Thymus (tissue), 14 donors: ENCODE measurements at places on chromosomes 5 and 9. TPM values are rescaled to one million over a fixed set of nuclear protein-coding genes. Genes with fewer than 3 reads are reported as not detected.
A peak's percentile ranks its signal among the peaks of the same experiment; 100 is the strongest.

- peak; percentile 2 for DNase-seq
These were observed 53.3 kb upstream of the SMC5 start for GRCh38 chr9:70205366-70206020.

DNA sequence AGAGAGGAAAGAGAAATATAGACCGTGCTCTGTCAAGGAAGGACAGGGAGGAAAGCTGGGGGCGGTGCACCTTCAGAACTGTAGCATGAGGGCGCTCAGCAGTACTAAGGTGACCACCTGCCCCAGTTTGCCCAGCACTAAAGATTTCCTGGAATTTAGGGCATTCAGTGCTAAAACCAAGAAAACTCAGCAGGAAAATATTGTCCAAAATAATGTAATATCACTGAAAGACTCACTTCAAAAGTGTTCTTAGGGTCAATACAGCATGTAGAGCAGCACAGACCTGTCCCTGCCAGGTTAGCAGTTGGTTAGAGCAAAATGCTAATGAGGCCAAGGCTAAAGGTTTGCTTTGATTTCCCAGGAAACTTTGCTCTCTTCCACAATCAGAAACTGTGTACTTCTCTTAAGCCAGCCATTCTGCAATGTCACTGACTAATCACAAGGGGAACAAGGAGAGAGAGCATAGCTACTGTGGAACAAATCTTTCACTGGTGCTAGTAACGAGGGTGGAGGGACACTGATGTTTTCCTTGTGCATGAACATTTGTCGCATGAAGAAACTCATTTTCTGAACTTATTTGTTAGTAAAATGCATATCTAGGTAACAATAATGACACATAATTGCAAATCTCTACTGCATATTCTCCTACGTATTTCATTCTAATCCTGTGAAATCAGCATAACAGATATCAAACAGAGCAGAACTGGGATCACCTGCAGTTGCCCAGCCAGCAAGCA lies 53.0 kb upstream of the GRAMD2B start:
- no peak for DNase-seq

DNA sequence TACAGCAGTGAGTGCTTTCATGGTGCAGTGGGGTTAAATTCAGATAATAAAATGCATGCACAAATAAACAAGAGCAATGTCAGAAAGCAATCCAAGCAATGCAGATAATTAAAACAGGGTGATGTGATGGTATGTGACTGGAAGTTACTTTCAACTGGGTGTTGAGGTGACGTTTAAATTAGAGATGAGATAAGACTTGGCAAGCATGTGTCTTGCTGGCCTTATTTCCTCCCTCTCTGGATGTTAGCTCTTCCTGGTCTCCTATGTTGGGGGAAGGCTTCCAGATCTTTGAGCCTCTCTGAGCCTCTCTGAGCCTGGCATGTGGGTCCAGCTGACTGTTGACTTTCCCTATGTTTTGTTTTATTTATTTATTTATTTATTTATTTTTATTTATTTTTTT lies 54.4 kb downstream of the DOCK2 start:
- DNase-seq, result no peak

DNA sequence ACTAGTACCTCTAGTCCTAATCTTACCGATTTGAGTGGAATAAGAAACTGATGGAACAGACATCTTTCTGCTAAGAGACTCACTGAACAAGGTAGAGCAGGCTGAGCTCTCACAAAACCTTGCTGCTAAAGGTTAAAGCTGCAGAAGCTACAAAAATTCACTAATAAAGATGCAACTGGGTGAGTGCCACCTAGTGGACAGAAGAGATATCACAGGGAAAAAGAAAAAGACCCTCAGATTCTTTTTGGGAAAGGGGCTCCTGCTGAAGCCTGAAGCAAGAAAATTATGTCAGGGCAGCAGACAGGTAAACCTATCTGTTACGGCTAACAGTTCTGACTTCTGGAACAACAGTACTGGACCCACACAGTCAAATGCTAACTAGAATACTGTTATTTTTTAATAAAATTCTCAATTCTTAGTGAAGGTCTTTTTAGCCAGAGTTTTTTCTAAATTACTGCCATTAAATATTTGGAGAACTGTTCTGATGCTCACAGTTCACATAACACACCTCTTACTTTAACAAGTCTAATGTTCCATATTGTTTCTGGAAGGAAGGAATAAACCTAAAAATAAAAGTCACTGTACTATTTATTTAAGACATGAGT lies 51.2 kb downstream of the DIAPH1 start:
- DNase-seq, result peak; percentile 15

DNA sequence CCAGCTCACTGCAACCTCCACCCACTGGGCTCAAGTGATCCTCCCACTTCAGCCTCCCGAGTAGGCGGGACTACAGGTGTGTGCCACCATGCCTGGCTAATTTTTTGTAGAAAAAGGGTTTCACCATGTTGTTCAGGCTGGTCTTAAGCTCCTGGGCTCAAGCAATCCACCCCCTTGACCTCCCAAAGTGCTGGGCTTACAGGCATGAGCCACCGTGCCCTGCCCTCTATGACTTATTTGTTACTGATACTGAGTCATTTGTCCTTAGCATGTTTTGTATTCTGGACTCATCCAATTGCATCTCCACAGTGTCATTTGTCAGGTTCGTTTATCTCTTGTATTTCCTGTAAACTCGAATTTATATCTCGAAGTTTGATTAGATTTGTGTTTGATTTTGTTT lies 2.7 kb upstream of the ITK start:
- no peak for DNase-seq

DNA sequence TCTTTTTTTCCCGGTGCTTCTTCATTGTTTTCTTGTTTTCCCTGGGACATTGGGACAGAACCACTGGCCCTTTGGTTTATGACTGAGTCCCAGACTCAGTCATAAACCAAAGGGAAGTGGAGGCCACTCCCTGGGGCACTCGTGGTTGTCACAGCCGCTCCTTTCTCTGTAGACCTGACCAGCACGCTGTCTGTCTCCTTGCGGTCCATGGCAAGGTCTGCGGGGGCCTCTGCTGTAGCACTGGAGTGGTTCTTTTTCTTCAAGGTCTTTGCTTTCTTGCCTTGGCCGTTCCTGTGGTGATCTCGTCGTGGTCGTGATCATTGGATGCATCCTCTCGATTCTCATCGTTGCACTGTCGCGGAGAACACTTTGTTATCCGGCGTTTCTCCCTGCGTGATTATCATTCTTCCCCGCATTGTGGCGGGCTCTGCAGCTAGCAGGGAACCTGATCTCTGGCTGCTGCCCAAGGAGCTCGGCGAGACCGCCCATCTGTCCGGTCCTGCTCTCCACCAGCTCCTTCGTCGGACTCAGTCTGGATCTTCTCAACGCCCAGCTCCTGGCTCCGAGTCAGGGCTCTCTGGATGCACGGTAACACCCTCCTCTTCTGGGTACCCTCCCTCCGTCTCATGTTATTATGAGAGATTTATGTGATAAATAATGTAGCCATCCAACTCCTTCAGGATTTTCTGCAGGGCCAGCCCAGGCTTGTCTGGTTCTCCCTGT lies 43.5 kb upstream of the MPDZ start:
- no peak for DNase-seq

DNA sequence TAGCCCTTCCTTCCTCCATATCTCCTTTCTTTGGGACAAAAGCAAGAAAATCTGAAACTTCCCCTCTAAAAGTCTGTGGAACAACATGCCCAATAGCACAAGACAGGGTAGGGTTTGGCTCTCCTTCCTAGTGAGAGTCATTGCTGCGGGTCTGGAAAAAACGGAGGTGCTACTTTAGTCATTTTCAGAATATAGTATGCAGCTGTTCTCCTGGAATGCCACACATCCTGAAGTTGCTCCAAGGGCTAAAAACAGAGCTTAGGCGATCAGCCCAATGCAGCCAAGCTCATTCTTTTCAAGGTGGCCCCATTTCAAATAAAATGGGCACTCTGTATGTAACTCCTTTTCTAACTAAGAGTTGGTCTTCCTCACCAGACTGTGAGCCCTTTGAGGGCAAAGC lies 39.5 kb upstream of the MYOT start:
- no peak for DNase-seq

GRCh38 chr9:124239249-124240073 lies 18.3 kb upstream of the NEK6 start:
- DNase-seq, result no peak

DNA sequence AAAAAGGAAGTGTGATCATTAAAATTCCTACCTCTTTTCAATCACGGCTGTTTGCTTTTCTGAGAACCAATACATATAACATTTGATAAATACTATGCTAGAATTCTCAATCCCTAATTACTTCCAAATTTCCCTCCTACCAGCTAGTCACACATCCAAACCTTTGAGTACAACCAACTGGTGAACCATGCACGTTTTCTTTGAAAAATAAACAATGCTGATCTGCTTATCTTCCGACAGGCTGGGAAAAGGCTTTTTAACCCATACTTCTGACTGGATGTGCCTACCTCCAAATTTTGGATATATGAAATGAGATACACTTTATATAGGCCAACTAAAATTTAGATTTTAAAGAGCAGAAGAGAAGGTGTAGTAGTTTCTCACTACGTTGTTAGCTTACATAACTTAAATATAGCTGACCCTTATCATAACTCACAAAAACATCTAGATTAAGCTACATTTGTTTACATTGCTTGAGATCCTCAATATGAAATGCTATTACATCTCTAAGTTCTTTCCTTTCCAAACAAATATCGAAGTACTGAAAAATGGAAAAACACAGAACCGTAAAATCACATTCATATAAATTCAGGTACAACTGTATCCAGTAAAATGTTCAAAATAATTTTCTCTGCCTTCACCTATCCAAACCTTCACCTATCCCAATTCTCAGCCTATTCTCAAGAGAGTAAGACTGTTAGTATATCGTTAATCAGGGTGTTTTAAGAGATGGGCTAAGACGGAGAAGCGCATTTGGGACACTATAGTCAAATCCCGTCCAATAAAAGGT lies 2.1 kb downstream of the NR3C1 start:
- DNase-seq, result no peak

- no peak for DNase-seq
These were observed 11.2 kb upstream of the TPM2 start for GRCh38 chr9:35700942-35701341.

DNA sequence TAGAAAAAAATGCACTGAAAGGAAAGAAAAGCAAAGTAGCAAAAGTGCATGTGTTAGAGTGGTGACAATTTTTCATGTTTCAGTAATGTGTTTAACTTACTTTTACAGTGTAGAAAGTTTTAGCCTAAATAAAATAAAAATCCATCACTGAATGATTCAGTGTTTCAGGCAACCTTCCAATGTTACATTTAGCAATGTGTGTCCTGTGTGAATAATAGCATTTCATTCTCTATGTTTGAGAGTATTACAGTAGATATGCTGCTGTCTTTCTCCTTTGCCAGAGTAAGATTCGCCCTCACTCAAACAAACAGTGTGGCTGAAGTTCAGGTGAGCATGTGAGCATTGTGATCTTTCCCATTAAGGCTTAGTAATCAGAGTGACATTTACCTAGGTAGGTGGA lies 171.1 kb downstream of the TARS1 start:
- DNase-seq, result no peak

DNA sequence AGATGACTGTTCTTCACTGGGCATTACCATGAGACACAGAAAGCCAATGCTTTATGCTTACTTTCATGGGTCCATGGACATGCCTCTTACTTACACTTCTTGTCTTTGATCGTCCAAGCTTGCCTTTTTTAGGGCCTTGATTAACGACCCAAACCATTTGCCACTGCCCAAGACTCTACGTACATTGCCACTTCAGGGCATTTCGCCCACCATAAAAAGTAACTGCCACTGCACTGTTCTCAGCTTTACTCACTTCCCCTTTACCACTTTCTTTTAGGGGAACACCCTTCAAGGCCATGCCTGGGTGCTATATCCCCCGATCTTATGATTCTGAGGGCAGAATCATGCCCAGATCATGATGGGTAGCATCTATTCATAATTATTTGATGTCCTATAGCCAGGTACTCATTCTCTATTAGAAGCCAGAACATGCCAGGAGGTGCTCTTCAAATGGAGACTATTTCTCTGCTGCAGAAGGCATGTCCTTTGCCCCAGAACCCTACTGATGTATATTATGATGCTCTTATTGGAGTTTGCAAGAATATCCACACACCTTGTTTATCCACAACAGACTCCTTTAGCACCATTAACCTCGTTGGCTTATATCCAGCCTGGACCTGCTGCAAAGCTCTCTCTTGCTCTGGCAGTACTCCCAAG lies 64.1 kb upstream of the RAD23B start:
- no peak for DNase-seq

DNA sequence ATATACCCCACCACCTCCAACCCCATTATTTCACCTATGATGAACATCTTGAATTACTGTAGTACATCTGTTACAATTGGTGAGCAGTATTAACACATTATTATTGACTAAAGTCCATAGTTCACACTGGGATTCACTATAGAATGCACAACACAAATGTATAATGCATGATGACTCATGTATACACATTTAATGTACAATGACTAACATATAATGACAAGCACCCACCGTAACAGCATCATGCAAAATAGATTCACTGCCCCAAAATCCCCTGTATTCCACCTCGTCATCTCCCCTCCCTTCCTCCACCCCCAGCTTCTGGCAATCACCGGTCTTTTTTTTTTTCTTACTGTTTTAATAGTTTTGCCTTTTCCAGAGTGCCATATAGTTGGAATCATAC lies 47.1 kb upstream of the NEK6 start:
- no peak for DNase-seq

GRCh38 chr5:120446068-120446492 lies 18.0 kb upstream of the PRR16 start:
- no peak for DNase-seq

- no peak for DNase-seq
These were observed 52.8 kb downstream of the SAXO1 start for GRCh38 chr9:18980189-18980588.

- no peak for DNase-seq
These were observed 303.8 kb downstream of the KIAA0825 start for GRCh38 chr5:94314460-94315131.

GRCh38 chr5:1315709-1316587 lies 21.1 kb upstream of the TERT start:
- peak; percentile 97 for DNase-seq

DNA sequence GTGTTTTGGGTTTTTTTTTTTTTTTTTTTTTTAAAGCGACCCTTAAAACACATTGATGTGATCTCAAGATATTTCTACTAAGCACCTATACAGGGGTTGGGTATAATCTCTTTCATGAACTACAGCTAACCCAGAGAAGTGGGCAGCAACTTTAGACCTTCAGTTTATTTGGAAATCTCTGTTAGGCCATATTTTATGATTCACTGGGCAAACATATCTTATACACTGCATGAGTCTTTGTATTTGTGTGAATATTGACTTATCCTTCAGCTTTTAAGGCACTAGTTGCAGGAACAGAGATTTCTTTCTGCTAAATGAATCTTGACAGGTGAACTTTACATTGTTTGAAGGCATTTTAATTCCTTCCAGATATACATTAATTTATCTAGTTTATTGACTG lies 194.4 kb downstream of the ARRDC3 start:
- no peak for DNase-seq

- no peak for DNase-seq
These were observed 859.1 kb downstream of the MAT2B start for GRCh38 chr5:164364237-164365208.

The C9orf72 gene
- 18.7 TPM for total RNA-seq

The PTGER4 gene
- total RNA-seq, result 22.8 TPM

The FAM221B gene
- under 0.01 TPM for total RNA-seq

The LCN15 gene
- 0.05 TPM for total RNA-seq

The SLC25A2 gene
- total RNA-seq, result 0.09 TPM

The ADRA1B gene
- total RNA-seq, result 0.09 TPM
